Fibroblast of skin of abdomen (primary cell): ENCODE measurements at places on chromosomes 3 and 15.

DNA sequence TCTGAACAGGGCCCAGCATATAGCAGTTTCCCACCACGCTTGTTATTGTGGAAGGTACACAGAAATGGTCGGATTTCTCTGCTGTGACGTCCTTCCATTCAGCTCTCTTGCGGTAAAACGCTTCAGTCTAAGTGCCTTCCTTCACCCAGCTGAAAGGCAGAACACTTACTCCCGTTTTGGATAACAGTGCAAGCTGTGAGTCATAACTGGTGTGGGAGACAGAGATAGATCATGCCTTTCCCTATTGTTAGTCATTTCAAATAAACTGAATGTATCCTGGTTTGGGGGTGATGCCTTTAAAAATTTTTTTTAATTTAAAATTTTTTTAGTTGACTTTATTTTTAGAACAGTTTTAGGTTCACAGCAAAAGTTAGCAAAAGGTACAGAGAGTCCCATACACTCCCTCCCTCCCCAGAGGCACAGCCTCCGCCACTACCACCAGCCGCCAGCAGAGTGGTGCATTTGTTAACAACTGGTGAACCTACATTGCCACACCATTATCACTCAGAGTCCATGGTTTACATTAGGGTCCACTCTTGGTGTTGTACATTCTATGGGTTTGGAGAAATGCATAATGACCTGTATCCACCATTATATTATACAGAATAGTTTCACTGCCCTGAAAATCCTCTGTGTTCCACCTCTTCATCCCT lies 94.9 kb upstream of the NSMCE3 start:
- peak; percentile 89 for DNase-seq

- no peak for DNase-seq
Measured at GRCh38 chr3:52422669-52423068, 22.2 kb downstream of the SEMA3G start.

DNA sequence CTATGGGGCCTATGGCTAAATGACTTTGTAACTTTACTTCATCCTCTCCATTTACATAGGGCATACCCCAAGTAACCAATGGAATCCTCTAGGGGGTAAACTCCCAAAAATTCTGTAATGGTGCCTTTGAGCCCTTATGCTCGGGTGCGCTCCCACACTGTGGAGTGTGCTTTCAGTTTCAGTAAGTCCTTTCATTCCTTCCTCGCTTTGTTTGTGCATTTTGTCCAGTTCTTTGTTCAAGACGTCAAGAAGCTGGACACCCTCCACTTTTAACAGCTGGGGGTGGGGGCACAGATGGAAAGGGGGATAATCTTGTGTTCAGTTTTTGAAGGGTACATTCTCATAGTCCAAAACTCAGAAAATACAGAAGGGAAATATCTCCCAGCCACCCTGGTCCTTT lies 84.4 kb upstream of the C2CD4B start:
- DNase-seq = no peak

DNA sequence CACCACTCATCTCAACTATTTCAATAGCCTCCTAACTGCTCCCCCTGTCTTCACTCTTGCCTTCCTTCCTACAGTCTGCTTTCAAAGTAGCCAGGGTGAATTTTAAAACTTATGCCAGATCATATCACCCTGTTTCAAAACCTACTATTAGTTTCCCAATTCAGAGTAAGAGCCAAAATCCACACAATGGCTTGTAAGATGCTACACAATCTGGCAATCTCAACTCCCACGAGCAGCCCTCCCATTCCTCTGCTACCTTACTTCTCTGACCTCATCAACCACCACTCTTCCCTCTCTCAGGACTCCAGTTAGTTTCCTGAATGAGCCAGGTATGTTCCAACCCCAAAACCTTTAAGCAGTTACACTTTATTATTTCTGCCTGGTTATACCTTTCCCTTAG lies 62.5 kb downstream of the VPS13C start:
- DNase-seq = no peak

- DNase-seq = no peak
Measured at GRCh38 chr15:69848551-69849231, 249.0 kb downstream of the TLE3 start.

- DNase-seq = no peak
Measured at GRCh38 chr3:40278791-40279190, 30.7 kb upstream of the EIF1B start.

DNA sequence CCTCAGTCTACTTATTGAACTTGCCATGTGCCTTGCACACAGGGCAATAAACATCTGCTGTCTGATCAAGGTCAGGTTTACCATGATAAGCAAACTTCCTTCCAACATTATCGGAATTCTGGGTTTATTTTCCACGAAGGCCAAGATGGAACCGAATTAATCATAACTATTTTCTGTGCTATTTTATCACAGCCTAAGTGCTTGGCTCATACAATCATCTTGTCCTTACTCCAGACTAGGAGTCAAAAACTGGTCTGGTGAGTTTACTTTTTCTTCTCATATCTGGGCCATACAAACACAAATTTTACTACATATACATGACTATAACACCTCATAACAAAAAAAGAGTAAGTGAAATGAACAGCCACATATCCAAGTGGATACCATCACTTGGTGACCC lies 2.3 kb downstream of the FBN1 start:
- no peak for DNase-seq

- DNase-seq = no peak
Measured at GRCh38 chr15:91911844-91912243, 58.3 kb downstream of the SLCO3A1 start.

- peak; percentile 50 for DNase-seq
Measured at GRCh38 chr3:158539414-158540014, 31.5 kb upstream of the MLF1 start.

- DNase-seq = no peak
Measured at GRCh38 chr3:177753451-177754155, 556.3 kb upstream of the TBL1XR1 start.

DNA sequence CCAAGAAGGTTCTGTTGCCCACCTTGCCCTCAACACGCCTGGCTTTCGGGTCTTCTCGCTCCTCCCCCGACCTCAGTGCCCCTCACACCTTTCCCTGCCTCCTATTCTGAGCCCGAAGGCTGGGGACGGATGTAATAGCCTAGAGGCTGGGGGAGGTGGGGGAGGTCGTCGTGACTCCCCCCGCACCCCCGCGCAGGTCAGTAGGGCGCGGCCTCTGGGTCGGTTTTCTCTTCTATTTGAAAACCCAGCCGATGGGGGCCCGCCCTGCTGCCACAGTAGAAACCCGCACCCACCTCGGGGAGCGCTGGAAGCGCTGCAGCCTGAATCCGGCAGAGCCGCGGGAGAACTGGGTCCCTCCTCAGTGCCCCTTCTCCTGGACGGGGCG lies 1.0 kb upstream of the RBPMS2 start:
- DNase-seq = no peak

GRCh38 chr3:41193794-41194539 lies 5.3 kb upstream of the CTNNB1 start:
- no peak for DNase-seq

GRCh38 chr3:182294696-182295095 lies 498.6 kb upstream of the ATP11B start:
- no peak for DNase-seq

DNA sequence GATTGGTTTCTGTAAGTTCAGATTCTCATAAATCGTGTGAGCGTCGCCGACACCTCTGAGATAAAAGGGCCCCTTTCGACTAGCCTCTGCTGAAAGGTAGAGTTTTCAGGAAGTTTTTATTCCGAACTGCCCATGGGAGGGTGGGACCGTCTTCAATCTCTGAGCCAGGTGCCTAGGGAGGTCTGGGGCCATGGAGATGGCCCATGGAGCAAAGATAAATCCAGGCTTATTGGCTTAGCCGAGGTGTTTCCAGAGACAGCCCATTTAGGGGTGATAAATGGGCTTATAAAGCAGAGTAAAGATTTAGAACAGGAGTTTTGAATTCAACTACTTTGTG lies 442 bp downstream of the QTRT2 start:
- DNase-seq = no peak

GRCh38 chr15:89653578-89653977 lies 1.7 kb downstream of the KIF7 start:
- no peak for DNase-seq

GRCh38 chr3:13569201-13569600 lies 20.3 kb downstream of the FBLN2 start:
- no peak for DNase-seq

- no peak for DNase-seq
Measured at GRCh38 chr15:85579957-85580694, 199.7 kb downstream of the AKAP13 start.

GRCh38 chr3:39185959-39186691 lies 6.3 kb downstream of the XIRP1 start:
- no peak for DNase-seq

- no peak for DNase-seq
Measured at GRCh38 chr3:89572261-89572660, 464.8 kb downstream of the EPHA3 start.

DNA sequence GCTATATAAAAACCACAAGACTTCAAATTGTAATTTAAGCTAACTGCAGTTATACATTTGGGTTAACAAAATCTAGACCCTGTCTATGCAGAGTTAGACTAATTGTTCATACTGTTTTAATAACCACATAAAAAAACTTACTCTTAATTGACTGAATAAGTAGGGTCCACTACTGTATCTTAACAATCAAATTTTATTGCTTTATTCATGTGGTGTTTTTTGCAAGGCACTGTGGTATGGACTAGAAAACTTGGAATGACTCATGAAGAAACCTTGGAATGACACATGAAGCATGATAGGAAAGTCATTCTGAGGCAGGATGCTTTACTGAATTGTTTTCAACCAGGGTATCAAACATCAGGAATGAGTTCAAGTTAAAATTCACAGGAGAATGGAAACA lies 2.3 kb downstream of the SERP1 start:
- peak; percentile 75 for DNase-seq

GRCh38 chr15:92901072-92901761 lies 1.1 kb downstream of the CHD2 start:
- DNase-seq = no peak

- DNase-seq = no peak
Measured at GRCh38 chr3:82493858-82494257, 732.4 kb upstream of the GBE1 start.

GRCh38 chr3:52232279-52233107 lies 6.5 kb downstream of the TWF2 start:
- DNase-seq = no peak

- peak; percentile 84 for DNase-seq
Measured at GRCh38 chr15:73972984-73973682, 19.0 kb downstream of the STOML1 start.

DNA sequence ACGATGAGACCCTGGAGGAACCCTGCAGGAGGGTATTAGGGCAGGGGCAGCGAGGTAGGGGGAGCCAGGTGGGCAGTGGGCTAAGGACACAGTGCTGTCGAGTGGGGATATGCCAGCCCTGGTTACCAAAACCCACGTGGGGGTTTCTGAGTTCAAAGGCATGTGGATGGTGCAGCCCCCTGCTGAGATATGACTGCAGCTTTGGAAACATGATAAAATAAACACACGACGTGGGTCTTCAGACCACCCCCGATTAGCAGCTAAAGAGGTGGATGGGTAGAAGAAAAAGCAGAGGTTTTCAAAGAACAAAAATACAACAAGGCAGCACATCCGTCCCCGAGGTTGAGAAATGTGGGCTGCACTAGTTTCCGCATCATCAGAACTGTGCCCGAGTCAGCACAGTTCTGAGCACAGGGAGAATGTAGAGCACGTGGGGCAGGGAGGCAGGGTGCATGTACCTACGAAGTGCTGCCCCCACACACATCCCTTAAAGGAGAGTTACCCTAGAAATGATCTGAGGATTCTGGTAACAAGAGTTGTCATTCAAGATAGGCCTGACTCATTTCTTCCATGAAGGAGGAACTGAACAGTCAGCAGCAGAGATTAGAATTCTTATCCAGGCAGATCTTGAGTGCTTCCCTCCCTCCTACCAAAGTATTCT lies 121.3 kb downstream of the RPLP1 start:
- DNase-seq = peak; percentile 31

- no peak for DNase-seq
Measured at GRCh38 chr3:183508821-183509220, 46.7 kb downstream of the KLHL6 start.

DNA sequence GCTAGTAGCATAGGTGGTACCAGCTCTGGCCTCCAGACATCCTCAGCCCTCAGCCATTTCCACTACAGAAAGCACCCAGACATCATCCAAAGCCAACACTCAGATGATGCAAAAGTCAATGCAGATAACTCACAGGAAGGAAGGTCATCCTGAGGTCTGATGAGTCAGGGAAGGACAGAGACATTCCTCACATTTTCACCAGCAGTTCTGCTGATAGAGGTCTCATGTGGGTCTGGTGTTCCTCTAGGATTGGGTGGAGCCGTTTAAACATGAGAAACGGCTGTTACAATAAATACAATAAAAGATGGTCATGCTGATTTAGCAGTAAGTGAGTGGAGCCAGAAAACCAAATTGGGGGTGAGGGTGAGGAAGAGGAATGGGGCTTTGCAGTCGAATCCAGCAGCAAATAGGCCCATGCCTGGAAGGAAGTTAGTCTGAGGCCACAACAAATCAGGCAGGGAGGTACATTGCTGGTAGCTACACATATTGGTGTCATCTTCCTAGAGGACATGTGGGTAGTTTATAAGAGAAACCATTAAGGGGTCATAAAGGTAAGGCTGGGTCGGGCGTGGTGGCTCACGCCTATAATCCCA lies 33.3 kb upstream of the FLNB start:
- DNase-seq = peak; percentile 98

- no peak for DNase-seq
Measured at GRCh38 chr15:48930735-48931134, 33.0 kb downstream of the SHC4 start.

DNA sequence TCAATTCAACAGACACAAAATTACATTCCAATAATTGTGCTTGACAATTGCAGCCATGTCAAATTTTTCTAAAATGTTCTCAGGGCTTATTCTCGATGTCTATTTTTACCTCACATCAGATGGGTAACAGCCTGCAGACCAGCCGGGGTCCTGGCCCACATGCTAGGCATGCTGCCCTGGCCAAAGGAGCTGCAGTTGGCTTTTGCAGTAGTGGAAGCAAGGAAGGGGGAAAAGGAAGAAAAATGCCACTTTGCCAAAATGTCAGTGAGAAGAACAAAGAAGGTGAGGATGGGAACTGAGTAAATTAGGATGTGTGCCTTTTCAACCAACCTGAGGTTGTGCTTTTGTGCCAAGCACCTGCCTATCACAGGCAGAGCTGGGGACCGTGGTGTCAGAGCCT lies 161.0 kb downstream of the FOXB1 start:
- DNase-seq = no peak
